ENCODE measurements at places on chromosomes 4 and X. TPM values are rescaled to one million over a fixed set of nuclear protein-coding genes. Genes with fewer than 3 reads are reported as not detected.

PAGE2B gene
- total RNA-seq, result 0.78 TPM

MAGEA1 gene
- 0.36 TPM for total RNA-seq

RHOXF2 gene
- total RNA-seq, result 0.29 TPM

OPN1MW gene
- not detected for total RNA-seq

COQ2 gene
- 22.5 TPM for total RNA-seq

SLC34A2 gene
- total RNA-seq, result not detected

GRID2 gene
- total RNA-seq, result under 0.01 TPM

COX7B2 gene
- not detected for total RNA-seq

ABRAXAS1 gene
- 5.7 TPM for total RNA-seq

IL3RA gene
- not detected for total RNA-seq

DNA sequence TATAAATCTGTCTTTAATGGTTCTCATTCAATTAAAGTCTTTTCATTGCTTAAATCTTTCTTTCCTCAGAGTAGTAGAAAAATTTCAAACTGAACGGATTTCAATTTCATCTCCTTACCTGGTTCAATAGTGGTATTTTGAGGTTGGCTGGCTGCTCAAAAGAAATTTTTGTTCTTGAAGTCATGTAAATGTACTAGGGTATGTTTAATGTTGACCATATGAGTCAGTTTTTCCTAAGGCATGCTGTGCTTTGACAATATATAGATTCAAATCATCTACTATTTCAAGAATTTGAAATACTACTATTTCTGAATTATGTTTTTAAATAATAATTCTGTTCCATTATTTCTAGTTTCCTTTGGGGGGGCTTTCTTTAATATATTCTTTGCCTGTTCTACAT is 105.5 kb downstream of the PACRGL start:
- no peak for DNase-seq

DNA sequence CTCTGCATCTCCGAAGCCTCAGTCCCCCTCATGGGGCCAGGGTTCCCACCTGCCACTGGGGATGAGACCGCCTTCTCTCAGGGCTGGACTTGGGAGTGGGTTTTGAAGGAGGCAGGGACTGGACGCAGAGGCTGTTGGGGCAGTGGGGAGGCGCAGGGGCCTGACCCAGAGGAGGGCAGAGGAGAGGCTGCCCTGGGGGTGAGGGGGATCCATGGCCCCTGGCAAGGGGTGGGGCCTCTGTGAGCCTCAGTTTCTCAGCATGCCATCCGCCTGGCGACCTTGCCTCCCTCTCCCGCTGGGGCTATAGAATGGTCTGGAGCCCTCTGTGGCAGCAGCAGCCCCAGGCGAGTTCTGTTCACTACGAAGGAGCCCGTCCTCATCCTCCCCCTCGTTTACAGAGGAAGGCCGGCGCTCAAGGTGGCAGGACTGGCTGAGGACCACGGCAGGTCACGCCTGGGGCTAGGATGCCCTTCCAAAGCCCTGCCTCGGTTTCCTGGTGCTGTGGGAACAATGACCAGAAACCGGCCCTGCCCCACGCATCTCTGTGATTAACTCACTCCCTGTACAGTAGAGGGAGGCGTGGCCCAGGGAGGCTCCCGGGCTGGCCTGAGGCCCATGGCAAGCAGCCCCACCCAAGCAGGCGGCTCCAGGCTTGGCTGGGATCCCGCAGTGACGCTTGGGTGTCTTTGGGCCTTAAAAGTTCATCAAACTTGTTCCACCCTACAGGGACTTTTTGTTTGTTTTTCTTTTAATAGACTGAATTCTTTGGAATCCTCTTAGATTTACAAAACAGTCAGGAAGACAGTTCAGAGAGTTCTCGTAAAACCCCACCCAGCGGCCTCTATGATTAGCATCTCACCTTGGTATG is 16.0 kb upstream of the SH3TC1 start:
- DNase-seq, result peak; percentile 83

- DNase-seq, result peak; percentile 1
Observed at GRCh38 chrX:35380808-35381700, 417.1 kb upstream of the MAGEB16 start.

- DNase-seq, result peak; percentile 91
Observed at GRCh38 chr4:16140879-16141249, 57.0 kb upstream of the PROM1 start.

DNA sequence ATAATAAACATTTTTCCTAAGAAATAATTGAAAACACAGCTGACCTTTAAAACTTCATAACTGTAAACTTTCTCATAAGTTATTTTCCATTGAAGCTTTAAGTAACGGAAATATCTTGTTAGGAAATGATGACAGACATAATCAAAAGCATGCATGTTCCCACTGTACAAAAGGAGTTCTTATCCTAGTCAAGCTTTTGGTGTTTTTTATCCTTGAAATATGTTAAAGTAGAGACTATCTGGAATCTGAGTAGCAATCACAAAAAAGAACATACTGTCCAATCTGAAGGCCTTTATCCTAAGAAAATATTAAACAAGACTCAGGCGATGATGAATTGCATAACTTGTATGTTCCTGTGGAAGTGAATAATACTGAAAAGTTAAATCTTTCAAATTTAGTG is 14.4 kb downstream of the GEMIN8 start:
- no peak for DNase-seq

- DNase-seq, result no peak
Observed at GRCh38 chr4:105422207-105422920, 51.5 kb downstream of the PPA2 start.

DNA sequence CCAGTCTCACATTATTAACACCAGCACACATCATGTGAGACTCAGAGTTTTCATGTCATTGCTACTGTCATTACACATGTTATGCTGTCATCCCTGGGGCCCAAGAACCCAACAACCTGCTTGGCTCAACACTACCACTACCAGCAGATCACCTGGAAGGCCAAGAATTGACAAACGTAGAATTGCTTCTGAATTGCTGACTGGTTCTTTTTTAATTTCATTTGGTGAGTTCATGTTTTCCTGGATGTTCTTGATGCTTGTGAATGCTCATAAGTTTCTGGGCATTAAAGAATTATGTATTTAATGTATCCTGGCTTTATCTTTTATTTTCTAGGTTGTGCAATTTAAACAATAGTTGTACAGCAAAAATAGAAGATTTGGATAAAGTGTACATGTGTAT is 40.2 kb downstream of the ACTRT1 start:
- no peak for DNase-seq

DNA sequence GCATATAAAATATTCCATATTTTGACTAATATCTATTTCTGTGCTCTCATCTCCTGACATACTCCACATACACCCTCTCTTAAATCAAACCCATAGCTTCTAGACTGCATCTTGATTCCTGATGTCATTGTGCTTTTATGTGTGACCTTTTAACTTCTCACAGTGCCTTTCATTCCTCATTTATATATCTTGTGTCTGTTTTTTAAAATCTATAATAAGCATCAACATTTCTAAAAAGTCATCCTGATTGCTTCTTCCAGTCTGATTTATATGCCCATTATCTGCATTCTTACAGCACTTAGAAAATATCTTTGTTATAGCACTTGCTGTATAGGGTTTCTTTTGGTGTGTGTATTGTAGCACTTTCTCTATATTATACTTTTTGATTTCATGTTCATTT is 190.1 kb upstream of the ITM2A start:
- no peak for DNase-seq

GRCh38 chrX:118523920-118524319 is 28.3 kb downstream of the DOCK11 start:
- no peak for DNase-seq

GRCh38 chr4:5371415-5372190 is 320.3 kb downstream of the STK32B start:
- DNase-seq, result peak; percentile 75

GRCh38 chr4:126209147-126209546 is 894.4 kb downstream of the FAT4 start:
- DNase-seq, result no peak

- DNase-seq, result no peak
Observed at GRCh38 chr4:11724731-11725130, 296.0 kb upstream of the HS3ST1 start.

- DNase-seq, result no peak
Observed at GRCh38 chrX:79462458-79462857, 95.3 kb upstream of the ITM2A start.
